ENCODE measurements at places on chromosomes 2 and 18.

GRCh38 chr18:79494936-79495335 is 99.2 kb downstream of the NFATC1 start:
- DNase-seq = no peak

- no peak for DNase-seq
These were observed 26.8 kb upstream of the SP3 start for GRCh38 chr2:173991856-173992588.

DNA sequence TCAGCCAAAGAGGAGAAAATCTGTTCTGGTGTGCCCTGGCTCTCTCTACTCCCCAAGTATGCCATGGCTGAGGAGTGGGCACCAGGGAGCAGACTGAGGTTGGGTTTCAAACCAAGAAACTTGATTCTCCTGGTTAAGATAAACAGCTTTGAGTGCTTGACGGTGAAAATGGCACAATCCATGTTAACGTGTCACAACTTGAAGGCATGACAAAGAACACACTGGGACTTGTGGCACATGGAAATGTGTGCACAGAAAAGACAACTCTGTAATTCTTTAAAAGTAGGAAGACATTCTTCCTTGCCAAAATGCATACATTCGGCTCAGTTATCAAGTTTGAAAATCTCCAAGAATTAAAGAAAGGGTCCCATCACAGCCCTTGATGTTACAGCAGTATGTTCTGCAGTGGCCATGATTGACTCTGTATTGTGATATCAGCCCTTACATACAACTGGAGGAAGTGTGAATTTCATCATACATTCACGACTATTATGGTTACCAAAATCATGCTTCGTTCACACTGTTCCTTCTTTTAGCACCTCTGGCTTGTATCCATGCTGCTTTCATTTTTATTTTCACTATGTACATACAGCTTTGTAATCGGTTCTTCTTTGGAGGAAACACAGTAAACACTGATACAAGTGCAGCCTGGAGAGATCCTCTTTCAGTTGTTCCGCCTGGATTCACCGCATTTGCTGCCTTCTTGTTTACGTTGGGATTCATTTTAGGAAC is 15.6 kb upstream of the ACTG2 start:
- DNase-seq = no peak

DNA sequence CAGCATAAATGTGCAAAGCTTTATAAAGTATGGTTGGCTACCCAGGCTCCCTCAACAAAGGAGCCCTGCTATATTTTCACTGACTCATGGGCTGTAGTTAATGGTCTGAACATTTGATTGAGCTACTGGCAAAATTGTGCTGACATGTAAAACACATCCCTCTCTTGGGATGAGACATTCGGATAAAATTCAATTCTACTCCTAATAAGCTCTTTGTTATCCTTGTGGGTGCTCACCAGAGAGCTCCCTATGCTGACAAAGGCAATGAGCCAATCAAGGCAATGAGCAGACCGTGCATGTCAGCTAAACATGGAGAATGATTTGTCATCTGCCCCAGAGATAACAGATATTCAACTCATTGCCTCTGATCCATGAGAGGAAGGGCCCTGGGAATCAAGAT is 27.7 kb downstream of the SERPINB8 start:
- DNase-seq = no peak

GRCh38 chr2:169734169-169734847 is 676 bp downstream of the KLHL23 start:
- DNase-seq = no peak

DNA sequence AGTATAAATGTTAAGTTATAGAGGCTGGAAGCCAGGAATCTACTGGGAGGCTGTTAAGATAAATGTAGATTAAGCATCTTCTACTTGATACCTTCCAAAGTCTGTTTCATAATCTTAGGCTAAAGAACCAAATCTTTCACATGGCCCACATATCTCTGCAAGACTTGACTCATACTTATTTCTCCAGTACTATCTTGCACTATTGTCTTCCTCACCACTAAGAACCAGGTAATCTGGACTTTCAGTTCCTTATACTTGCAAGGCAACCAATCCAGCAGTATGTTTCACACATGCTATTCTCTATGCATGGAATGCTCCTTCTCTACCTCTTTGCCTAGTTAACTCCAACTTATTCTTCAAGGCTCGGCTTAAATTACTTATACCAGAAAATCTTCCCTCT is 62.2 kb downstream of the RBMS1 start:
- no peak for DNase-seq

- DNase-seq = no peak
These were observed 154.2 kb upstream of the PGAP1 start for GRCh38 chr2:197080578-197081216.

DNA sequence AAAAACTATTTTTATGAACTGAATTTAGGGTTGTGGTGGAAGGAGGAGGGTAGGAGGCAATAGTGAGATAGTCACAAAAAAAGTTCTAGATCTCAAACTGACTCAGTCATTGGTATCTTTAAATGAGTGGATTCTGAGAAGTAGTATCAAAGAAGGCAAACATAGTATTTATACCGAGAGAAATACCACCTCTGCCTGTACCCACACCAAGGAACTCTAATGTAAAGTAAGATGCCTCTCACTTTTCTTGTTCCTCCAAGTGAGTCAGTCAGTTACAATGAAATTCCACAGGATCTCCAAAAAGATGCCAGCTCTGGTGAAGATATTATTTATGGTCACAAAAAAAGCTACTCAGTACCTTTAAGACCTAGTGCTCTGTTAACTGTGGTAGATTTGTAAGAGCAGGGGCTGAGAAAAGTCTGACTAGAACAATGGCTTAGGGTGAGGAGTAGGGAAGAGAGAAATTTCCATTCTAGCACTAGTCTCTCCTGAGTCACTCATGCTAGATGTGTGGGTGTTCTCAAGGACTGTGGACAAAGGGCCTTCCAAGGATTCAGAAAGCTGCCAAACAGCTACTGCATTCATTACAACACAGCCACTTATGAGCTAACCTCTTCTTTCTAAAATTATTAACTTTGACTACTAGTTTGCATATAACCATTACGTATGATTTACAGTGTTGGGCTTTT is 36.3 kb downstream of the YWHAQ start:
- no peak for DNase-seq

- no peak for DNase-seq
These were observed 119.4 kb upstream of the HS6ST1 start for GRCh38 chr2:128438091-128438490.

DNA sequence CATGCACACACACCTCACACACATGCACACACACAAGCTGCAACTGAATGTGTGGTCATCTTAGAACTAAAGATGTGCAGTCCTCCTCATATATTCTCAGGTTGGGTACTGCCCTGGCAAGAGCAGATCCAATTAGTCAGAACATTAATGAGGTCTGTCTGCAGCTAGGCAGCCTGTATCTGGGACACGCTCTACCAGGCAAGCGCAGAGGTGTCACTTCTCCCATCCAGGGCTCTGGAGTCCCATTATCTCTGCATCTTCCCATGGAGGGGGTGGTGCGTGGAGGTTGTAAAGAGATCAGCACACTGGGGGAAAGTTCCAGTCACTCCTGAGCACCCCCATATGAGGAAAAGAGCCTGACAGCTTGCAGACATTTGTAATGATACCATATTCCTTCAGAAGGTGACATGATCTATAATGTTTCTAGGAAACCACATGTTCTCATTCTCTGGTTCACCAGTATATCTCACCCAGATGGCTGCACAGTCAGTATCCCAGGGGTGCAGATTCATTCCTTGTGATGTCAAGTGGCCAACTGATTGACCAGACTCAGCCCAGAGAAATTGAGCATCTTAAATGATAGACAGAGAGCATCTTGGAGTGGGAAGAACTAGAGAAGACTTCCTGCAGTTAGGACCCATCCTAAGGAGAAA is 95.4 kb downstream of the RTN4 start:
- DNase-seq = no peak

DNA sequence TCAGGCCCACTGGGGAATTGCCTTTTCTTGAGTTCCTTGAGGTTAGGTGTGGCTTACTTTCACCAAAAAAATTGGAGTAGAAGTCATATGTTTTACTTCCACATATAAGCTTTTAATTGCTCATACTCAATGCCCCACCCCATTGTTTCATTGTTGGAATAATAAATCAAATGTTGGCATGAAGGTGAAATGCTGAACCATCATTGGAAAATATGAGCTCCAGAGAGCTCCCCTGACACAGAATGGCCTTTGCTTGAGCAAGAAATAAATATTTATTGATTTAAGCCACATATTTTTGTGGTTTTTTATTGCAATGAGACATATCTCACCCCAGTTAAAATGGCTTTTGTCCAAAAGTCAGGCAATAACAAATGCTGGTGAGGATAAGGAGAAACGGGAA is 167.3 kb upstream of the SRD5A2 start:
- no peak for DNase-seq

- no peak for DNase-seq
These were observed 176.3 kb upstream of the FOSL2 start for GRCh38 chr2:28216331-28216730.

- DNase-seq = no peak
These were observed 240.1 kb downstream of the FAM210A start for GRCh38 chr18:13486284-13486683.

DNA sequence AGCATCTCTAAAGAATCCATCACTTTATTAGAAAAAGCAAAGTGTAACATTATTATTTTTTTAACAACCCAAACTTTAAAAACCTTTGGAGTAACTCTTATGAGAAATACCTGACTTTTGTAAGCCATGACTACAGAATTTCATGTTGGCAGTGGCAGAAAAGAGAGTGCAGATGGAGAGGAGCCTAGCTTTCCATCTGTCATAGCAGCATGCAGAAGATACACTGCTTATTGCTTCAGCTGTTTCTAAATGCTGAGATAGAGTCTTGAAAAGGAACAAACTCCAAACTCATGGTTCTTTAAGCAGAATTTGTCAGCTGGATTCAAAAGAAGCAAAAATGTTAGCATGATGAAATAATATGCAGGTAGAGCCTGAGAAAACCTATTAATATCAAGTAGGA is 1130.3 kb downstream of the DPP10 start:
- no peak for DNase-seq

GRCh38 chr2:224952936-224953657 is 89.2 kb downstream of the DOCK10 start:
- no peak for DNase-seq

GRCh38 chr2:33240178-33240577 is 236.3 kb upstream of the RASGRP3 start:
- no peak for DNase-seq

- DNase-seq = no peak
These were observed 332.7 kb upstream of the POU3F3 start for GRCh38 chr2:104521247-104521646.

- no peak for DNase-seq
These were observed 207.1 kb downstream of the FIGN start for GRCh38 chr2:163528640-163529217.

DNA sequence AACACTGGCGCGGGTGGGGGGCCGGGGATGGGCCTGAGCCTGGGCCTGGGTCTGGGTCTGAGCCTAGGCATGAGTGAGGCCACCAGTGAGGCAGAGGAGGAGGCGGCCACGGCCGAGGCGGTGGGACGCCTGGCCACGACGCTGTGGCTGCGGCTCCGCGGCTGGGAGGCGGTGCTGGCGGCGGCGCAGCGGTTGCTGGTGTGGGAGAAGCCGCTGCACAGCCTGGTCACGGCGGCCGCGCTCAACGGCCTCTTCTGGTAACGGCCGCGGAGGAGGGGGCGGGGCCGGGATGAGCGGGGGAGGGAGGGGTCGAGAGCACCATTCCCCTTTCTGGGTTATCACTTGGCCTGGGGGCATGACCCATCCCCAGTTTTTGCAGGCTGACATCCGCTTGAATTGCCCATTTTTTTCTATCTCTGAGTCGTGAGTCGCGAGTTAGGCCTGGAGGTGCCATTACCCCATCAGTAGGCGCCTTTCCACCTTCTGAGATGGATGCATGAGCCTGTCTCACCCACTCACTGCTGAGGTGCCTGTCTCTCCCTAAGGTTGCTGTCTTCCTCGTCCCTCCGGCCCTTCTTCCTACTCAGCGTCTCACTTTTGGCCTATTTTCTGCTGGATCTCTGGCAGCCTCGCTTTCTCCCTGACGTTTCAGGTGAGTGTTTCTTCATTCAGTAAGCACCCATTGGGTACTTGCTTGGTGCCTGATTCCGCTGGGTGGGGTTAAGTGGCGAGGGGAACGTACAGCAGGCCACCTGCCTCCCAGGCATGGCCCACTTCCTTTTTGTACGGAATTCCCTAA is 501 bp downstream of the RETREG2 start:
- no peak for DNase-seq

DNA sequence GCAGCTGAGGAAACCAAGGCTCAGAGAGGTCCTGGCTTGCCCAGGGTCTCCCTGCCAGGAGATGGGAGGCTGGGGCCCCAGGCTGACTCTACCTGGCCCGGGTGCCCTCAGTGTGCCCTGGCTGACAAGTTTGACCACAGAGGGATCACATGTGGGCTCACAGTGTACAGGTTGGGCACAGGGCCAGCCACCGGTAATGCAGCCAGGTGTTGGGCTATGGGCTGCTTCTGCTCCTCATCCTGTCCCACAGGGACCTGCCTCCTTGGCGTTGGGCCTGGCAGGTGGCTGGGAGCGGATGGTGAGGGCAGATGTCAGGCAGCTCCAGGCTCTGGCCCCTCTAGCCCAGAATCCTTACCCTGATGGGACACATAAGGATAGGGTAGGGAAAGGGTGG is 250.5 kb downstream of the LOXHD1 start:
- DNase-seq = no peak

DNA sequence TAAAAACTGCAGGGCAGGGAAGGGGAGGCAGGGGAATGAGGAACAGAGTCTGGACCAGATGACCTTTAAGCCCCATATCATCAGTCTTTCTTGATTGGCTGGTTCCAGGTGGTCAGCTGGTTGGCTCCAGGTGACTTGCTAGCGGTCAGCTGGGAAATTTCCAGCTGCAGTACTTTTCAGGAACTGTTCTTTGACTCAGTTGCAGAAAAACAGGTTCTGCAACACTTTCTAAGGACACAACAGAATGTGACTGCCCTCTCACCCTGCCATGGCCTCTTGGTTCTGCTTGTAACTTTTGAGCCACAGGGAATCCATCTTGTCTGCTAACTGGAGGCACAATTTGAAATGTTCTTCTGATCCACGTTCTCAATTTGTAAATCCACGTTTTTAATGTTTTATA is 278.3 kb upstream of the LRATD1 start:
- no peak for DNase-seq

- no peak for DNase-seq
These were observed 1.8 kb upstream of the PDE11A start for GRCh38 chr2:178074123-178075005.

- no peak for DNase-seq
These were observed 27.2 kb downstream of the SCYGR8 start for GRCh38 chr2:227772932-227773331.

DNA sequence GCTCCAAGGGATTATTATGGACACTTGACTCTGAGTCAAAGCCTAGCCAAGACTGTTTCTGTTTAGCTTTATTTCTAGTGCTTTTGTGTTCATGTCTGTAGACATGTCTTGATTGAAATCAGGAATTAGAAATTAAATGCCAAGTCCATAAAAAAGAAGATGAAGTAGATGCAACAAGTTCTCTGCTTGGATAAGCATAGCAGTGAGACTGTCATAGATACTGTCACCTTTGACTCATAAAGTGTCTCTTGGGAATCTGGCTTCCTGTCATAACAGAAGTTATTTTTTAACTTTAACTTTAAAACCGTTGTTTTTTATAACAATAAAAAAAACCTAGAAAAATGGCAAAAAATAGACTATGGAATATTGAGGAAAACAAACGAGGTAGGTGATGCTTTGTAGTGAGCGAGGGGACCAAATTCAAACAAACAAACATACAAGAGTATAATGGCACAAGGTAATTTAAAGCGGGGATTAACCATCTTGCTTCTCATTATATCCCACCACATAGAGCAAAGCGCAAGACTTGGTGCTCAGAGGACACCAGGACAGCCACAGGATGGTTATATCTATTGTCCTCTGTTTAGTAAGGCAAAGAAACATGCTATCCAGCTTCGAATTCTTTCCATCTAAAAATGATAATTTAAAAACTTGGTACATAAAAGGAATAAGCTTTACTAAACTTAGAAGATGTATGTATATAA is 64.6 kb downstream of the CD226 start:
- DNase-seq = no peak
